Heart right ventricle (tissue), 16 donors: ENCODE measurements at places on chromosomes 1 and 21. TPM values are rescaled to one million over a fixed set of nuclear protein-coding genes. Genes with fewer than 3 reads are reported as not detected.

DNA sequence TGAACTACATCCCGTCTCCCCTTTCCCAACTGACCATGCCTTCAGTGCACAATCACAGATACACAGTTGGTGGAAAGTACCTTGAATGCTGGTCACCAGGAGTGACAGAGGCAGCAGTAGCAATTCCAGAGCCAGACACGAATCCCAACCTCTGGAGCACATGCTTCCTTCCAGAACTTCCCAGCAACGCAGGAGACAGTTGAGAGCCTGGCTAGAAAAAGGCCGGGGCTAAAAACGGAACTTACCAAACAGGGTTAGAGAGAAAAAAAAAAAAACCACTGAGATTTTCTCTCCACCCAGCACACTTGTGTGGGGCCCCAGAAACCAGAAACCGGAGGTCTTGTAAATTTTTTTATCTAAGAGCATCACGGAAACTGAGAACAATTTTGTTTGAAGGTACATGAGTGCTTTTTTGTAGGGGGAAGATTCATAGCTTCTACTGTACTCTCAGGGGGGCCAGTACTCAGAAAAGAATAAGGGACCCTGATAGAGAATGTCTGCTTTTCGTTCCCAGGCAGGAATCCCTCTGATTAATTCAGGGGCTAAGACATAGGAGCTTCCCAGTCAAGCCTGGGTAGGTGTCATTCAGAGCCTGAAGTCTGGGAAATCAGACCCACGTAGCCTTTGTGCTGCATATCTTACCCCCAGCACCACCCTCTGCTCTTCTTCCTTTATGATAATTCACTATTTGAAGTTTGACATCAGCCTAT is at the start of gene CD48:
CD48 (minus strand) TSS at position 221 of the 710 bp plus-strand sequence; CDS start at position 162, 59 bp downstream.
- no peak for DNase-seq

DNA sequence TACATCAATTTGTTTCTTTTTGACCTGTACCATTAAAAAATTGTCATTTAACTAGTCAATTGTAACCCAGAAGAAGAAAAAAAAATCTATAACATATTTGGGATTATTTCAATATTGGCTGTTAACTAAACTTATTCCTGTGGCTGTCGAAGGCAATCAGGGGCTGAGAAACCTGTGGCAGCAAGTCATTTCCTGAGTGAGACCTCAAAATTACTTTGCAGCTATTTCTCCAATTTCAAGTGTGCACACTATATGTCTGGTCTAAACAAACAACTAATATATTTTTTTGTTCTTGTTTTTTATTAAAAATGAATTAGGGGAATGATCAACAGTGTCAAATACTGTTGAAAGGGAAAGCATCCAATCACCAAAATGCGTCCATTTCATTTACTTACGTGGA is 1357.6 kb upstream of the B3GALT2 start:
- no peak for DNase-seq

KIF17 gene
- total RNA-seq, result 4.0 TPM

RASSF5 gene
- 5.8 TPM for total RNA-seq

- DNase-seq, result no peak
Observed at GRCh38 chr1:50609508-50609907, 186.3 kb upstream of the DMRTA2 start.

- DNase-seq, result no peak
Observed at GRCh38 chr21:40516335-40516734, 330.6 kb downstream of the DSCAM start.

- DNase-seq, result no peak
Observed at GRCh38 chr1:59329412-59330053, 32.6 kb downstream of the FGGY start.

GRCh38 chr1:77958850-77959249 is 20.0 kb downstream of the FUBP1 start:
- no peak for DNase-seq

DNA sequence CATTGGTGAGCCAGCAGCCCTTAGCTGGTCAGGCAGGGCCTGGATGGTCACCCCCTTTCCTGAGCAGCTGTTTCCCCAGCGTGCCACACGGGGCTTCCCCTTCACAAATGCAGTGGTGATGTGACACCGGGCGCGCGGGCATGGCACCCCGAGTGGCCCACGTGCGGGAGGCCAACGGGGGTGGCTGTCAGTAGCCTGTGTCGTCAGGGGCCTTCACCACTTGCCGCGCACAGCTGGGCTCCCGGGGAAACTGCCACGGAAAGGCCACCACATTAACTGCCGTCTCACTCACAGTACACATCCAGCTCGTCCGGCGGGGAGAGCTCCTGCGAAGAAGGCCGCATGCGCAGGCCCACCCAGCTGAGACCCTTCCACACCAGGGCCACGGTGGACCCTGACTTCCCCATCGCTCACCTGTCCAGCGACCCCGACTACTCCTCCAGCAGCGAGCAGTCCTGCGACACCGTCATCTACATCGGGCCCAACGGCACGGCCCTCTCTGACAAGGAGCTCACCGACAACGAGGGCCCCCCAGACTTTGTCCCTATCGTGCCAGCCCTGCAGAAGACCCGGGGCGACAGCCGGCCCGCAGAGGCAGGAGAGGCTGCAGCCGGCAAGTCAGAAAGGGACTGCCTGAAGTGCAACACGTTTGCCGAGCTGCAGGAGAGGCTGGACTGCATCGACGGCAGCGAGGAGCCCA is 530.5 kb downstream of the KIF26B start:
- no peak for DNase-seq

DNA sequence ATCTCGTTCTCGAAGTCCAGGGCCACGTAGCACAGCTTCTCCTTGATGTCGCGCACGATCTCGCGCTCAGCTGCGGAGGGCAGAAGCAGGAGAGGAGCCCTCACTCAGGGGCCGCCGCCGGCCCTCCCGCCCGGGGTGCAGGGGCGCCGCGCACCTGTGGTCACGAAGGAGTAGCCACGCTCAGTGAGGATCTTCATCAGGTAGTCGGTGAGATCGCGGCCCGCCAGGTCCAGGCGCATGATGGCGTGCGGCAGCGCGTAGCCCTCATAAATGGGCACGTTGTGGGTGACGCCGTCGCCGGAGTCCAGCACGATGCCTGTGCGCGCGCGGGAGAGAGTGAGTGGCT is 1.8 kb downstream of the ACTA1 start:
- no peak for DNase-seq

LCE1C gene
- total RNA-seq, result not detected

DNA sequence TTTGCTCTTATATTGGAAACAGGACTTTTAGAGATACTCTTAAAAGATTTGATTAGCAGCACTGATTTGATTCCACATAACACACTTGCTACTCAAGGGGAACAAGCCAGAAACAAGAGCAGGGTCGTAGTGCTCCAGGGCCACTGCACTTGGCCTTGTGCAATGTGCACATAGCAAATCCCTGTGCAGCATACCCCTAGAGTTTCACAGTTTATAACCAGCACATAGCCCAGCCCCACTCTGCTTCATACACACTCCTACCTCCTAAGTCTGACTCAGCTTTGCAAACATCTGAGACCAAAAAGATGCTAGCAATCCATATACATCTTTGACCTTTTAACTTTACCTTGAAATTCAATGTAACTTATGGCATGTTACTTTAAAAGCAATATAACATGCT is 157.6 kb downstream of the VAV3 start:
- DNase-seq, result no peak

MANEAL gene
- 0.82 TPM for total RNA-seq

GRCh38 chr21:41620982-41621381 is 113.0 kb upstream of the TMPRSS2 start:
- DNase-seq, result no peak

- DNase-seq, result no peak
Observed at GRCh38 chr1:3245344-3245743, 176.3 kb downstream of the PRDM16 start.

- DNase-seq, result no peak
Observed at GRCh38 chr1:25932321-25932720, 26.1 kb upstream of the STMN1 start.

DNA sequence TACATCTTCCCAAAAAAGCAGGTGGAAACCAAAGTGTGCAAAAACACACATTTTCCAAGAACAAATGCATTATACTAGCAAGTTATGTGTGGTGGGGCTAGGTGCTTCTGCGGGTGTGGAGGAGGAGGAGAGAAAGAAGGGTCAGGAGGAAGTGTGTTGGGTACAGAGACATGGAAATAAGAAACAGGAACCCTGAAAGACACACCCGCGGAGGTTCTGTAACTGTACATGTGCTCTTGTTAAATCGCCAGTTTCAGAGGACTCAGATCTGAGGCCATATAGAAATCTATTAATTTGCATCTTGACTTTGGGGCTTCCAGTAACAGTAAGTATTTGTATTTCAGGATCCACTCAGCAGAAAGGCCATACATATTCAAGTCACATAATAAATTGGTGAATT is 30.9 kb downstream of the ERG start:
- no peak for DNase-seq

ILDR2 gene
- total RNA-seq, result 4.2 TPM

ATP6V0B gene
- 110 TPM for total RNA-seq

GRCh38 chr1:228374711-228375577 is 31.7 kb downstream of the TRIM11 start:
- DNase-seq, result peak; percentile 89

COL11A1 gene
- total RNA-seq, result not detected

DNA sequence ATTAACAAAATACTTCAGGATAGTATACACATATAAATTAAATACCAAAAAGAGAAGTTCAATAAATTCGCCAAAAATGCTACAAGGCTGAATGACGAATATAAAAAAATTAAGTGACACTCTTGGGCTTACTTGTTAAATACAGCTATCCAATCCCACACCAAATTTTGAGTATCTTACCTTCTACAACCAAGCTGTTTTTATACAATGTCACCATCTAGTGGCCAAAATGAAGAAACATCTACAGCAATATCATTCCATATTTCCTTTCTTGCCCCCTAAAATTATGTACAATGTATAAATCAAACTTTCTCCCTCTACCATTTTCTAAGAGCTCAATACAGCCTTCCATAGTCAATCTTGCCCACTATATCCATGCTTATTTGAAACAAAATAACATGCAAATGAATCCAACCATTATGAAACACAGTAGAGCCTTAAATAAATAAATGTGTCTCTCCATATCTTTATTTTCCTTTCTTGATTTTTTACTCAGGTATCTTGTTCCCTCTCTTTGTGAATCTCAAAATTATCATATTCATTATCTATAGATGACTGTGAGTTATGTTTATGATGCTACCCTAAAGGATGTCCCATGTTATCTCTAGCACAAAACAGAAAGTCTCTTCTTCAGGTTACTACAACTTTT is 86.3 kb downstream of the ACBD6 start:
- no peak for DNase-seq

DNA sequence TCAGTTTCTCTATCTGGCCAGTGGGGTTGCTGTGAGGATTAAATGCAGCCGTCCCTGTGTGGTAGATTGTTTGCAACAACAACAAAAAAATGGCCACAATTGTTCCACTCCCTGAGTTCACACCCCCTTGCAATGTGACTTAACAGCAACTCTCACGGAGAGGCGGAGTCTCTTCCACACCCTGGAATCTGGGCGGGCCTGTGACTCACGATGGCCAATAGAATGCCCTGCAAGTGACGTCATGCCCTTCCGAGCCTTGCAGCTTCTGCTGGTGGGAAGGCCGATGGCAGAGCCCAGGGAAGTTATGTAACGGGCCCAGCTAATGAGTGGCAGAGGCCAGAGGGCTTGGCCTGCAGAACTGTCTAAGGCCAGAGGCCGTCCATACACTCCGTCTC is 87.9 kb downstream of the RIPK4 start:
- peak; percentile 81 for DNase-seq

DNA sequence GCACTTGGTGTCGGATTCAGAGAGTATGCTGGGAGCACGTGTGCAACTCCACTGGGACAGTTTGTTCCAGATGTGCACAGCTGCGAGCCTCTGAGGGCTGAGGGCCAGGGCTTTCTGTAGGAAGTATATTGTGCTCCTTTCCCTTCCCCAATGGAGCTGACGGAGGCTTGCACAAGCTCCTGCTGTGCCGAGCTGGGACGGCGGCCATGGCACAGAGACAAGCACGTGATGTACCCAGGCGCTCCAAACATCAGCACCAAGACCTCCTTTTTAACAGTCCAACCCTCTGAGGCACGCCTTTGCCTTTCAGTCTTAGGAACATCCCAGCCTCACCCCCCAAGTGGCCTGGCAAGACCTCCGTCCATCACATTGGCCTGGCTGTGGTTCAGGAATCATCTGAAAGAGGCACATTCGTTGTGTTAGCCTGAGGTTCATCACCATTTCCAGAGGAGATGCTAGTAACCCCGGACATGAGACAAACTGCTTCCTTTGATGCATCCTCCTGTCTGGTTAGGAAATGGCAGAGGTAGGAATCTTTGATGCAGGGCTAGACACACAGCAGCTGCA is 339.2 kb upstream of the KAZN start:
- peak; percentile 77 for DNase-seq

NPHP4 gene
- total RNA-seq, result 2.7 TPM

- DNase-seq, result no peak
Observed at GRCh38 chr1:60059468-60059867, 14.1 kb downstream of the C1orf87 start.

C1orf141 gene
- not detected for total RNA-seq

ARHGAP29 gene
- 26.1 TPM for total RNA-seq

RUNX3 gene
- total RNA-seq, result 0.39 TPM

DNA sequence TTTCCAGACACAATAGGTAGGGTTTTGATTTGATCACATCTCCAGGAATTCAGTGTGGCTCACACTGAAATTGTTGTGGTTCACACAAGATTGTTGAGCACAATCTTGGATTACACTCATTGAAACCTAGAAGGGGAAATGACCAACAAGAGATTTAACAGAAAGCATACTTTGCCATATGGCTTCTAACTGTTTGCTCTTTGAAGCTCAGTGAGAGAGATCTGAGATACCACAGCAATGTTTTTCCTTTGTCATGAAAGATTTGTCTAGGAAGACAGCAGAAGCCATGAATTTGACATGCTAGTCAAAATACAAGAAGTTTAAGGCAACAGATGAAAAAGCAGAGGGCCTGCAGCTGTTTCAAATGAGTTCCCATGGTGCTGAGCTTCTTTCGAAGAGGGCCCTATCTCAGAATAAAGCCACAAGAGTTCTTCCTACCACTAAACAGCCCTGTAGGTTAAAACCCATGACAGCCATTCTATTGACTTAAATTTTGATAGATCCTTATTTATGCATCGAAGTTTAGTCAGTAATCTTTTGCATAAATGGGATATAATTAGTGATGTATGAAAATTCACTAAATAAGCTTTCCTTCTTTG is 650.4 kb downstream of the LTN1 start:
- no peak for DNase-seq

DNA sequence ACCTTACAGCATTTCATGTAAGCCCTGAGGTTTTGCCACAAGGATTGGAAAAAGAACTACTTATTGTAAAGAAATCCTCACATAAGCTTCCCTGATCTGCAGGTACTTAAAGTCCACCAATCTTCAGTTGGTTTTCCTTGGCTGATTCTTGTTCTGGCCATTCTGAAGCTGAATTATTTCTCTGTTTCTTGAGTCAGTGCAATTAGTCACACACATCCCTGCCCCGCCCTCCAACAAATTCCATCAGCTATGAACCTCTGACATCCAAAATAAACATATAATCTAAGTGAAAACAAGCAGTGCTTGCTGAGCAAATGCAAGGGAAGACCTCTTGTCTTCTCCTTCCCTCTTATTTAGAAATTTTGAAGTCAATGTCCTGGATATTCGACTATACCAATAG is 8.2 kb upstream of the FNDC7 start:
- DNase-seq, result no peak

VWA5B1 gene
- total RNA-seq, result not detected
